Left lung (tissue), 14 donors: ENCODE measurements at places on chromosomes 2 and 18. TPM values are rescaled to one million over a fixed set of nuclear protein-coding genes. Genes with fewer than 3 reads are reported as not detected.

GRCh38 chr18:28690836-28691495 lies 514.0 kb upstream of the CDH2 start:
- no peaks in the 10 kb centered on the region for H3K27me3 ChIP-seq
- no peak for DNase-seq
- H3K36me3 ChIP-seq = no peaks in the 10 kb centered on the region
- H3K4me3 ChIP-seq = no peak overlapping the region

The TNFAIP6 gene
- total RNA-seq = 14.8 TPM

DNA sequence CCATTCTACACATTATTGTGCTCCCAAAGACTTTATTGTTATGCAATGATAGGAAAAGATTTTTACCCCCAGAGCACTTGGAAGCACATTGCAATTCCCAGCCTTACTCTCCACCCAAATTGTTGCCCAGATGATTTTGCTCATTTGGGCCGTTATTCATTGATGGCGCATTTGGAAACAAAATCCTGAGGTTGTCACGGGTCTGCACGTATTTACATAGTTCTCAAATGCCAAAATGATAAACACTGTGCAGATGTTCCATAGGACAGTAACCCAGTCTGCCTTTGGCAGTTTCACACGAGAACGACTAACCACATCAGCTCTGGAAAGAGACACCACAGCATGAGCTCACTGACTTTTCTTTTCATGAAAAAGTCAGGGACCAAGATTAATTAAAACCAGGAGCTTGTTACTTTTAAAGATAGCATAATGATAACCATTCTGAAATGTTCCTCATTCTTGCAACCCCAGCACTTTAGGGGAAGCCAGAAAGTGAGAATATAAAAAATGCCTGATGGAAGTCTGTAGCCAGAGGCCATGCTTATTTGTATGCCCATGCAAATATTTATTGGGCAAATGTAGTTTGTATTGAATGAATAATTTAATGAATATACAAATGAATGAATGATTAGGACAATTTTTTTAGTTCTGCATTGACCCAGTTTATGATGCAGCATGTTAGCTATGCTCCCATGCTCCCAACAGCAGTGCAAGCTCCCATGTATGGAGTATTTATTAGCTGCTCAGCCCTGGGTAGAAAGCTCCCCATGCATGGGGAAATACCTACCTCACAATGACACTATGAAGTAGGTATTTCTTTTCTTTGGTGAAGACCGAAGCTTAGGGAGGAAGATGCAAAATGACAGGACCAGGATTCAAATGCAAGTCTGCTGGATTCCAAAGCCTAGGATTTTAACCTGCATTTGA lies 84.6 kb downstream of the MAIP1 start:
- no peaks in the 10 kb centered on the region for H3K36me3 ChIP-seq
- no peaks in the 10 kb centered on the region for H3K4me1 ChIP-seq
- H3K4me3 ChIP-seq = no peak overlapping the region
- H3K27me3 ChIP-seq = no peaks in the 10 kb centered on the region
- no peak overlapping the region for H3K27ac ChIP-seq

GRCh38 chr2:156322686-156323231 lies 9.8 kb downstream of the NR4A2 start:
- peaks cover 29% of the 10 kb centered on the region for H3K4me1 ChIP-seq
- H3K4me3 ChIP-seq = no peak overlapping the region
- no peaks in the 10 kb centered on the region for H3K36me3 ChIP-seq
- H3K27ac ChIP-seq = no peak overlapping the region
- H3K27me3 ChIP-seq = peaks cover 34% of the 10 kb centered on the region
- DNase-seq = no peak

DNA sequence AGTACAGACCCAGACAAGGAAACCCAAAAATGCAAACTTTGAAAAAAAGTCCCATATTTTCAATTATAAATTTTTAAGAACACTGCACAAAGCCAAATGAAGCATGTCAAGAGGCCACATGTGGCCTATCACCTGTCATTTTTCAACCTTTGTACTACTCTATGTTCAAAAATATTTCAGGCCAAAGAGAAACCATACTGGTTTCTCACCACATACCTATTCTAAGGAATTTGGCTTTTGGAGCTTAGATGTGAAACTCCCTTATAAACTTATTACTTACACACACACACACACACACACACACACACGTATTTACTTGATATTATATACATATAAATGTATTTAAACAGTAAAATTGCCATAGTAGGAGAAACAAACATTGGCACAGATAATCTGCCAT lies 338.7 kb downstream of the TXNL1 start:
- no peak for DNase-seq
- H3K27me3 ChIP-seq = no peaks in the 10 kb centered on the region
- no peaks in the 10 kb centered on the region for H3K4me1 ChIP-seq
- H3K4me3 ChIP-seq = no peak overlapping the region
- no peaks in the 10 kb centered on the region for H3K36me3 ChIP-seq
- no peak overlapping the region for H3K27ac ChIP-seq

DNA sequence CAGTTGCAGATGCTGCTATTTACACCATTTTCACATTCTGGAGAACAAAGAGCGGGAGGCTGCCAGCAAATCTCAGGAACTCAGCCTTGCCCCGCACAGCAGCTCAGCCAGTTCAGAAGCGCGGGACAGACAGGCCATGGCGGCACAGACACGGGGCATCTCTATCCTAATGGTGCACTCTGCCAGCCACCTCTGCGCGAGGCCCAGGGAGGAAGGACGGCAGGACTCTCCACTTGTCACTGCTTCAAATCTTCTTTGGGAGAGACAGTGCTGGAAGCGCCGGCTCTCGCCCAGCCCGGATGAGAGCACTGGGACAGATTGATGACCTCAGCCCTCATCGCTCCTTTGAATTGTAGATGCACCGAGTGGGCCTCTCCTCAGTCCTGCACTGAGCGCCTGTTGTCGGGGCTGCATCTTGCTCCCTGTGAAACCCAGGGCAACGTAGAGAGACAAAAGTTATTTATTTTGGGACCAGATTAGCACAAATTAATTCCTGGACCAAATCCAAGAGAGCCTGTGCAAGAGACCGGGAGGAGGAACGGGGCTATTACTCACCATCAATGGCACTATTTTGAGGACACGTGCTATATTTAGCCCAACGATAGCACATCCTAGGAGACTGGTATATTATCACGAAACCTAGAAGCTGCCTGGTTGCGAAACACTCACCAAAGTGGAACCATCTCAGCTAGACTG lies 211.4 kb upstream of the SMIM21 start:
- no peak overlapping the region for H3K4me3 ChIP-seq
- no peak for DNase-seq
- no peaks in the 10 kb centered on the region for H3K36me3 ChIP-seq
- no peaks in the 10 kb centered on the region for H3K4me1 ChIP-seq
